Fibroblast of skin of right quadriceps (primary cell): ENCODE measurements at places on chromosomes 6 and 20.

- no peak for DNase-seq
Observed at GRCh38 chr6:4258733-4259132, 123.4 kb upstream of the ECI2 start.

DNA sequence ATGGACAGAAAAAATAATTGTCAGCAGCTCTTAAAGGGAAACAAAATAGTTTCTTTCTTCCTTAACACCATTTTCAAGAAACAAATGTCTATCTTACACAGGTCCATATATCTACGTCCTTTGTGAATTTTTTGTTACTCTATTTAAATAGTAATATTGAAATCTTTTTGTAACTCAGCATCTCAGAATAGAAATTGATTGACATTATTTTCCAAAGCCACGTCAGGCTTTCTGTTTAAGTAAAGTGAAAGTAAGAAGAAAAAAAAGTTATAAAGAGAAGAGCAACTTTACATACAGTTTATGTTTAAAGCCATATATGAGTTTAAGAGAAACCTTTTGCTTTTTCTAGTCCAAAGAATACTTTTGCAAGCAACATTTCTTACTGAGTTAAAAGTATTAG lies 402.9 kb upstream of the SOX4 start:
- no peak for DNase-seq

DNA sequence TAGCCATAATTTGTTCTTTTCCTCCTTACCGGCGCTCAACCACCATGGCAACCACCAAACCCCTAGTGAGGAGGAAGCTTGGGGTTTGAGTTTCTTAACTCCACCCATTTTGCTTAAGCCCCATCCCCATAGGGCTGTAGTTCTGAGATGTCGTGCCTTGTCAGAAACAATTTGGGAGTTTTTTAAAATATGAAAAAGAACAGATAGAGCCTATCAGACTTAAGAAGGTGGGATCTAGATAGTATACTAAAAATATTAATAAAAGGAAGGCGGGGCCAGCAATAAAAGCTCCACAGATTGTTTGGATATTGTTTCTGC lies 5.6 kb downstream of the BRD2 start:
- DNase-seq = no peak

- DNase-seq = peak; percentile 37
Observed at GRCh38 chr6:136487759-136488425, 62.3 kb downstream of the MAP7 start.

DNA sequence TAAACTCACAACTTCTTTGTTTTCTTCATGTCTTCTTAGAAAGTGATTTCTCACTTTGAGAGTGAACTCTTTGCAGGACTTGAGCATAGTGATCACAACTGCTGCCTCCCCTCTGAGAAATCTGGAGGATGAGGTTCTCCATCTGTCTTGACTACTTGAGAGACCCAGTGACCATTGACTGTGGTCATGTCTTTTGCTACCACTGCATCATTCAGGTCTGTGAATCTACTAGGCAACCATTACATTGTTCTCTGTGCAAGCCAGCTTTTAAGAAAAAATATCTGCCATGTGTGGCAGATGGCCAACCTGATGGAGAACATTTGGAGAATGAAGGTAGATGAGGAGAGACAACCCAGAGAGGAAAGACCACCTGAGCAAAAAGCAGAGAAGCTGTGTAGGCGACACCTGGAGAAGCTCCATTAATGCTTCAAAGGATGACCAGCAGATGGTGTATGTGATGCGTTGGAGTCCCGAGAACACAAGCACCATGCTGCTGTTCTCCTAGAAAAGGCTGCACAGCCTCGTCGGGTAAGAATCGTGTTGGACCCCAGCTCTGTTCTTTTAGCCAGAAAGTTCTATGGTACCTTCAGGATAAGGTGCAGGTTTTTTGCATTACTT lies 25.1 kb upstream of the TRIM26 start:
- DNase-seq = no peak

- DNase-seq = no peak
Observed at GRCh38 chr6:43294536-43294935, 3.5 kb upstream of the SLC22A7 start.

GRCh38 chr6:134312038-134312660 lies 5.8 kb downstream of the SGK1 start:
- no peak for DNase-seq

DNA sequence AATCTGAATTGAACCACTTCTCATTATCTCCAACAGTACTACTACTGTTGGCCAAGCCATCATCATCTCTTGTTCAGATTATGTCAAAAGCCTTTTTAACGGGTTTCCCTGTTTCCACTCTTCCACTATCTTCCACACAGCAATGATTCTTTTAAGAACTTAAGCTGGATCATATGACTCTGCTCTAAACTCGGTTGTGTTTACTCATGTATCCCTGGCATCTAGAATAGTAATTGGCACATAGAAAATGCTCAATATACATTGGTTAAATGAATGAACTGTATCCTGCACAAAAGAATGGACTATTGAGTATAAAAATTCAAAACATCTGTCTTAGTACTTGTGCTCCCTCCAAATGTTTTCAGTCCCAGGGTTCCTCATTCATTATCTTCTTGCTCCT lies 2.8 kb upstream of the COX7A2 start:
- no peak for DNase-seq

DNA sequence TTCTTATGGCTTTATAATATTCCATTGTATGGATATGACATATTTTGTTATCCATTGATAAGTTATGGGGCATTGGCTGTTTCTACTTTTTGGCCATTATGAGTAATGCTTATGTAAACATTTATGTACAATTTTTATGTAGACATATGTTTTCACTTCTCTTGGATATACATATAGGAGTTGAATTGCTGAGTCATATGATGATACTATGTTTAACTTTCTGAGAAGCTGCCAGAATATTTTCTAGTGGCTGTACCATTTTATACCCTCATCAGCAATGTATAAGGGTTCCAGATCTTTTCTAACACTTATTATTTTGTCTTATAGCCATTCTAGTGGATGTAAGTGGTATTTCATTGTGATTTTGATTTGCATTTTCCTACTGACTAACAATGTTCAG lies 23.1 kb downstream of the OTOR start:
- peak; percentile 46 for DNase-seq

- DNase-seq = no peak
Observed at GRCh38 chr6:160881148-160881808, 110.3 kb upstream of the MAP3K4 start.

DNA sequence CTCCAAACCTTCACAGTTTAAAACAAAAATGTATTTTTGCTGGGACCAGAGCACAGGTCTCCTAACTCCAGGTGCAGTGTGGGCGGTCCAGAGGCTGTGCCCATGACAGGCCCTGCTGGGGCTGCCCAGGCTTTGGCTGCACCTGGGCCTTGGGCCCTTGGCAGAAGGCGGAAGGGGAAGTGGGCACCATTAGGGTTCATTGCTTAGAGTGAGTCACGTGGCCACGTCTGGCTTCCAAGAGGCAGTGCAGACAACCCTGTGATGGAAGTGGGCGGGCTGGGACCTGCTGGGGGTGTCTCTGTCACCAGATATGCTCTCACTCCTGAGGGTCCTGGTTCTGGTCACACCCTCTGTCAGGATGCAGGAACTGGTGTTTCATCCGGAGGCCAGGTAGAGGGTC lies 302.2 kb downstream of the QKI start:
- DNase-seq = no peak
